ENCODE measurements at places on chromosomes 16 and 17.

GRCh38 chr16:72367851-72368250 is 195.9 kb upstream of the PMFBP1 start:
- no peak for DNase-seq

- DNase-seq, result no peak
These were observed 136.0 kb upstream of the C17orf78 start for GRCh38 chr17:37239690-37240334.

GRCh38 chr16:66529475-66529874 is 20.4 kb downstream of the TK2 start:
- no peak for DNase-seq

- no peak for DNase-seq
These were observed 64.3 kb downstream of the ZDHHC7 start for GRCh38 chr16:84947022-84947421.

DNA sequence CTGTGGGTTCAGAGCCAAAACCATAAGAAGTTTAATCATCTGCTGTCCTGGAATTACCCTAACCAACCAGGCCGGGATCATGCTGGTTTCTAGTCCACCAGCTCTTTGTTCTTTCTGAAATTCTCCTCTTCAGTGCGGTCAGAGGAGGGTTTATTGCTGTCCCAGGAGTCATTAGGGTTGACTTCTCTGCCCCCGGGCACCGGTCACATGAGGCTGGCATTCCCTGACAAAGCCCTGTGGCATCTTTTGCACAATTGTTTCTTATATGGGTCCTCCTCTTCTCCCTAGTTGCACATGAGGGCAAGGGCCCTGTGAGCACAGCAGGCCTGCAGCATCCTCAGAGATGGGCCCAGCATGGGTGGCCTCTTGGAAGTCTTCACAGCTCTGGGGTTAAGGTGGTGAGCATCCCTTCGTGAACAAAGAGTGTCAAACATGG is 243.9 kb downstream of the IRF8 start:
- DNase-seq, result no peak

Data from stimulated activated CD8-positive, alpha-beta memory T cell treated with anti-CD3 and anti-CD28 coated beads, Interleukin-15, amount 100 ng/mL, for 48 hours (primary cell).